ENCODE measurements at places on chromosomes 4 and X.

DNA sequence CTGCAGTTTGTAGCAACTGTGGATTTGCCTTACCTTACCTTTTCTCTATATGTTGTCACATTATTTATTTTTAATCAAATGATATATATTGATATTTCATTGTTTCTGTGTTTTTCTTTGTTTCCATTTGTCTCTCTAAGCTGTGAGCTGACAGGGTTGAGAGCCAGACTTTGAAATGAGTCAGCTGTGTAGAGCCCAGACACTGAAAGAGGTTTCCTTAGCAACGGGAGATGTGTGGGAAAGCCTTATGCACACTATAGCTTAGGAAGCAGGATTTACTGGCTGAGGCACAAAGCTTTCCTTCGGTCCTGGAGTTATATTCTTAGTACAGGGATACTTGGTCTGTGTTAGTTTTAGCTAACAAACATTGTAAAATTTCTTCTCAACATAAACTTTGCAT, 192.2 kb downstream of the FGF13 start:
- DNase-seq: no peak

GRCh38 chr4:62471021-62471420, 1270.9 kb downstream of the ADGRL3 start:
- no peak for DNase-seq

GRCh38 chrX:34638116-34638515, 19.0 kb downstream of the TMEM47 start:
- peak; percentile 44 for DNase-seq

GRCh38 chr4:106114270-106114669, 201.7 kb downstream of the TBCK start:
- DNase-seq: peak; percentile 8

GRCh38 chr4:181432335-181432734, 810.9 kb upstream of the TENM3 start:
- DNase-seq: no peak

DNA sequence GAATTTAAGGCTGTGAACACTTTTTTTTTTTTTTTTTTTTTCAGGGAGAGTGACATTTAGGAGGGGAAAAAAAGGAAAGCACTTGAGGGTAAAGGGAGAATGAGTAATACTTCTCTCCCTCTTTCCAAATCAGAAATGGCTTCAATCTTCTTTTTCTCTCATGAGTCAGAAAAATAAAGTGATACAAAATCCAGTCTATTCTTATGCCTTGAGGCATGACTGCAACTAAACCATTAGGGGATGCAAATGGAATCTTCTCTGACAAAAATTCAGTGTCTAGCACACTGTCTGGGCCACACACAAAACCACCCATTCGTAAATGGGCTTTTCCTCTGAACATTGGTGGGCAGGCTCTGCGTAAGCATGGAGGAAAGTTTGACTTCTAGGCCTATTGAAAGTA, 46.7 kb upstream of the POU4F2 start:
- no peak for DNase-seq

- no peak for DNase-seq
These were observed 203.6 kb downstream of the SPRY1 start for GRCh38 chr4:123599920-123600810.

DNA sequence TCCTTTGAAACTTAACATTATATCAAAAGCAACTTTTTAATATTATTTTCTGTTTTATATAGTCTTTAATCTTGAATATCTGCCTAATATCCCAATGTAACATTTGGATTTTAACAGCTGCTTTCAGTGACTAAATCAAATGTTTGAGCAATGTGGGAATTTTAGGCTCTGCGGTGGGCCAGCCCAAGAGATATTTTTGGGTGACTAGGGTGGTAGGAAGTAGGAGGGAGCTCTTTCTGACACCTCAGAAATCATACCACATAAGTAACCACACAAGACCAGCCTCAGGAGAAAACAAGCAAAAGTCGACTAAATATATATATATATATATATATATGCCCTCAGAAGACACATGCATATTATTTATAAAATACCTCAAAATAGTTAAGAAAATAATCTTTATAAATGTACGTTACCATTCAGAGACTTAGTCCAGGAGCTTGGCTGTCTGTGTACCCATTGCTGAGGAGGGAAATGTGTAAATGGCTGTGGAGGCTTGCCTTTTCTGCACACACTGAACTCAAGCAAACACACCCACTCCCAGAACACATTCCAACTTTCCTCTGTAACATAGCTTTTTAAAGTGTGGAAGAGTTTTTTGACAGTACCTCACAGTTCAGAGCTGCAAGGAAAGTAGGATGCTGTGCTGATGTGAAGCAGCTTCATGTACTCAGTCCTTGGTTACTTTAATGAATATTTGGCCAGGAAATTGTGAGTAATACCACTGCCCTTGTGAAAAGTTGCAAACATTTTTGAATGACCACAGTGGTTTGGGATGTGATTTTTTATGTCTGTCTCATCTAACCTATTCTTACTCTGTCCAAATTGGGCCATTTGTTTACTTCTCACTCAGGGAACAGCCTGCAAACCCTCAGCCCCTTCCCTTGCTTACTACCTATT, at the start of gene RTL3:
Gene RTL3 (minus strand): TSS at position 484 of the 900 bp plus-strand sequence. CDS start 908 bp downstream, outside the sequence.
- DNase-seq: peak; percentile 4

DNA sequence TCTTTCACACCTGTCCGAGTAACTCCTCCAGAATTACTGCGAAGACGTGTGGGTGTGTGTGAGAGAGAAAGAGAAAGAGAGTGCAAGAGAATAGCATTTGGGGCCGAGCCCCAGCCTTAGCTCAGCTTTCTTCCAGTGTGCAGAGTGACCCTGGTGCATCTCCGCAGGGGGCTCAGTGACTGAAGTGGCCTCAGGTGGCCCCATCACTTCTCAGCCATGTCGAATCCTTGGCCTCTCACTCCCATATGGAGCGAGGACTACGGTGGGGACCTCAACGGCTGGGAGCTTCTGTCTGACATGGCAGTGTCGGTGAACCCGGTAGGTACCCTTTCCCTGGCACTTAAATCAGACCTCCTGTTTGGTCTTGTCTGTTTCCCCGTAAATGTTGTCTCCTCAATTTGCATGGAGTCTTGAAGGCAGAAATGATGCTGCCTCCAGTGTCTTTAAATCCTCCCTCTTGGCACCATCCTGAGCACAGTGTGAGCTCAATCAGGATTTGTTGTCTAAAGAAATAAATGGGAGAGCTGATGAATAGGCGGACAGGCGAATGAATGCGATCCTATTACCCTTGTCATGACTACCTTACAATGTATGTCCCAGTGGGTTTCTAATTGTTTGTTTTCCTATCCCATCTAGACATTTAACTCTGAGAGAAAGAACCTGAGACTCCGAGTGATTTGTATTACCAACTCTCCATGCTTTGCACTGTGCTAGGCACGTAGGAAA, 305.9 kb downstream of the AFF2 start:
- no peak for DNase-seq

GRCh38 chrX:133215017-133215416, 3.1 kb downstream of the TFDP3 start:
- no peak for DNase-seq

DNA sequence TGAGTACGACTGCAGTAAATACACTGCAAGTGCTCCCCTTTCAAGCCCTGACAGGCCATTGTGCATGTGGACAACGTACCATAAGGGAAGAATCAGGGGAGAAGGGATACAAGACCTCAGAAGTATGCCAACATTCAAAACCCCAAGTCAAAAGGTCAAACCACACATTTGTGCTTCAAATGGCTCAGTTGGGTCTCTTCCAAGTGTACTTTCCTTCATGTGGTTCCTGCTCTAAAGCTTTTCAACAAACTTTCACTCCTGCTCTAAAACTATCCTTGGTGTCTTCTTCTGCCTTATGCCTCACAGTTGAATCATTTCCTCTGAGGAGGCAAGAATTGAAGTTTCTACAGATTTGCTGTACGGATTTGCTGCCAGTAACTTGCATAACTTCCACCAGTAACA, 305.7 kb upstream of the SLIT2 start:
- DNase-seq: no peak

DNA sequence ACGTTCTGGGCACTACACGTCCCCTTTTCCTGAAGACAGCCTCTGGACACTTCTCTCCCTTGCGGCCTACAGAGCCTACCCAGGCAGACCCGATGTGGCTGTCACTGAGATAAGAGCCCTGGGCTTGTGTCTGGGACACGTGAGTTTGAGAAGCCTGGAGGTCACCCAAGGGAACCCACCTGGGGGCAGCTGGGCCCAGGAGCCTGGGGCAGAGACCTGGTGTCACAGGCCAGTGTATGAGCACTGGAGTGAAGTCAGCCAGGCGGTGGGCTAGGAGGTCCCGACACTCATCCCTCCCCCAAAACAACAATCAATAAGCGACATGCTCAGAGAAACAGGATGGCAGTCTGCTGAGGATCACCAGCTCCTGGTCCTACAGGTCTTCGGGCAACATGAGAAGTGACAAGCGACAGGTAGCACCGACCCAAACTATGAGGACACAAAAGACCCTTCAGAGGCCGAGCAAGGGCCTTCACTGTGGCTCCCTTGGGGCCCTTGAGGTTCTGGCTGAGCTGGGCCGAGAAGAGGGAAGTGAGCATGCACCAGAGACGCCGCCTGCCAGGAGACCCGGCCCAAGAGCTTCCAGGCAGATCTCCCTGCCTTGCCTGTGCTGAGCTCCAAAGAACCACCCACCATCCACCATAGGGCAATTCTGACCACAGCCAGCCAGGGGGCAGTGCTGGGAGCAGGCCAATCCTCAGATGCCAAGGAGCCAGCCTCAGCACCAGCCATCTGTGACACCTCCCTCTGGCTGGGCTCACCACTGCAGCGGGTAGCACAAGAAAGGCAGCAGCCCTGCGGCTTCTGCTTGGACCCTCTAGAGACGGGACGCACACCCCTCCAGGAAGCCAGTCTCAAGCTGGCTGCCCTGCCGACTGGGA, 11.0 kb upstream of the DUSP9 start:
- peak; percentile 47 for DNase-seq

- no peak for DNase-seq
These were observed 71.3 kb upstream of the ADGRG2 start for GRCh38 chrX:19193565-19193964.

- no peak for DNase-seq
These were observed 109.8 kb upstream of the HDX start for GRCh38 chrX:84611843-84612636.

DNA sequence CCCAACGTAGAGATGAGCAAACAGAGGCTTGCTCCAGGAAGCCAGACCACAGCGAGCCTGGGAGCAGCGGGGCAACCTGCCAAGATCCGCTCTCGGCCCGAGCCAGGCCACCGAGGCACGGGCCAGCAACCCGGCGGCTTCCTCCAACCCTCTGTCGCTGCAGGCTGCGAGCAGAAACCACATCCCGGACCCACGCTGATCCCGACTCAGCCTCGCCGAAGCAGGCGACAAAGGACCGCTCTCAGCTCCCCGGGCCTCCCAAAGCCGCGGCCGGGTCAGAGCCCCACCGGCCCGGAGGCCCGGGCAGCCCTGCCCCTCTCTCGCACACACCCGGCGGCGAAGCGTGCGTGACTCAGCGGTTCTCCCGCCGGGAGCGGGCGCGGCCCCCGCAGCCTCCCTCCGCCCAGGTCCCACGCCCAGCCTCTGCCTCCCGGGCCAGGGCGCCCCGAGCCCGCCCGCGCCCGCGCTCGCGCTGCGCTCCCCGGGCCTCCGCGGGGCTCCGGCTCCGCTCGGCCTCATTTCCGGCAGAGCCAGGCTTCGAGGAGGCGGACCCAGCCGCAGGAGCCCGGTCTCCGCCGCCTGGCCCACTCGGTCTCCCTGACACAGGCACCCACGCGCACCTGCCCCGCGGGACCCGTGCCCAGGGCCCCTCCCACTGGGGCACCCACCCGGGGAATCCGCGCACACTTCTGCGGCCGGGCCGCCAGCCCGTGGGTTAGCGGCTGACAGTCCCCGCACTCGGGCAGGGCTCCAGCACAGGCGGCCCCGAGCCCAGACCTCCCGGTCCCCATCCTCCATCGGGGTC, 1.7 kb downstream of the PPP2R2C start:
- peak; percentile 39 for DNase-seq

GRCh38 chr4:82373486-82373815, 340 bp downstream of the HNRNPD start:
- DNase-seq: no peak

- no peak for DNase-seq
These were observed 128.5 kb downstream of the LRBA start for GRCh38 chr4:150886597-150886996.

GRCh38 chr4:118850488-118851173, 14.7 kb upstream of the SEC24D start:
- DNase-seq: no peak

DNA sequence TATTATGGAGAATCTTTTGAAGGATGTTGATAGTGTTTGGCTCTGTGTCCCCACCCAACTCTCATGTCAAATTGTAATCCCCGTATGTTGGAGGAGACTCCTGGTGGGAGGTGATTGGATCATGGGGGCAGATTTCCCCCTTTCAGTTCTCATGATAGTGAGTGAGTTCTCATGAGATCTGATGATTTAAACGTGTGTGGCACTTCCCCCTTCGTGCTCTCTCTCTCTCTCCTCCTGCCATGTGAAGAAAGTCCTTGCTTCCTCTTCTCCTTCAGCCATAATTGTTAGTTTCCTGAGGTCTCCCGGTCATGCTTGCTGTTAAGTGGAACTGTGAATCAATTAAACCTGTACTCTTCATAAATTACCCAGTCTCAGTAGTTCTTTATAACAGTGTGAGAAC, 166.1 kb upstream of the NUDT6 start:
- no peak for DNase-seq
